Adrenal gland (tissue), 19 donors: ENCODE measurements at places on chromosomes 13 and 19. TPM values are rescaled to one million over a fixed set of nuclear protein-coding genes. Genes with fewer than 3 reads are reported as not detected.

FAM216B gene
- total RNA-seq = not detected

DNA sequence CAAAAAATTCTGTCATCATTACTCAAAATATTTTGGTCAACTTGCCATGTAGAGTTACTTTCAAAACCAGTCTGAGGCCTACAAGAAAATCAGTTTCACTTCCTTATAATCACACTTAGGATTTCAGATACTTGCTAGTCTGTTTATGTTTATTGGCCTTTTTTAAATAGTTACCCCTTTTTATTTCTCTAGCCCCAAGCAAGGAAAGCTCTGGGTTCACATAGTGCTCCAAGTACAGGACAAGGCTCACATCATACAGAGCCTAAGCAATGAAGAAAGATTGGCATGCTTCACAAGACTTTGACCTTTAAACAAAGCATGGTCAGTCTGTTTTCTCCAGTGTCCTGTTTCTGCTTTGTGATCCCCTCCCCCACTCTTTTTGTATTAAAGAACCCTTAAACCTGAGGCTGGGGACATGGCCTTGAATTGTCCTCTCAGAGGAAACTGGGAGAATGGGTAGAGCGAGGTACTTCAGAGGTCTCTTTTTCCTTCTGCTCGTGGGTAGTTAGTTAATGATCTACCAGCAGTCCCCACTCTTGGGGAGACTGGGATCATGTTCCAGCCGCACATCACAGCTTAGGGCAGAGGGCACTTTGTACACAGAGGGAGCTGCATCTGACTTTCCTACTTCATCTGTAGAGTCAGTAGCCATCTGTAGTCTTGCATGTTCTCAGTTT is 30.7 kb downstream of the CEACAM1 start:
- no peaks in the 10 kb centered on the region for H3K27me3 ChIP-seq
- no peak for DNase-seq
- no peaks in the 10 kb centered on the region for H3K36me3 ChIP-seq
- H3K27ac ChIP-seq = peak overlapping the region; percentile 50
- H3K4me1 ChIP-seq = peaks cover 28% of the 10 kb centered on the region

LILRB2 gene
- 14.7 TPM for total RNA-seq

DNA sequence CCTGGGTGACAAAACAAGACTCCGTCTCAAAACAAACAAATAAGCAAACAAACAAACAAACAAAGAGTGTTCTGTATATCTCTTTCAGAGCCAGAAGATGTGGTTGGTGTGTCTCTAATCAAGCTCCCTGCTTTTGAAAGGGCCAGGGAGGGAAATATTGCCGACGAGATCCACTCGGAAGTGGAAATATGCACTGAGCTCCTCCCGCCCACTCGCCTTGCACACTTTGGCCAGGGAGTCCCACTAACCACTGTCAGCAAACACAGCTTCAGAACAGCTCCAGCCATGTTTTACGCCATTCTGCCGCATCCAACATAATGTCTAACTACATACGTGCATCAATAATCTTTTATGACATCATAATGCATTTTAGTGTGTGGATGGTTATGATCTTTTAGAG is 155.5 kb upstream of the VSTM2B start:
- no peak overlapping the region for H3K27ac ChIP-seq
- no peaks in the 10 kb centered on the region for H3K27me3 ChIP-seq
- no peak overlapping the region for H3K4me3 ChIP-seq
- no peaks in the 10 kb centered on the region for H3K4me1 ChIP-seq
- no peaks in the 10 kb centered on the region for H3K36me3 ChIP-seq

SGCG gene
- total RNA-seq = not detected

DNA sequence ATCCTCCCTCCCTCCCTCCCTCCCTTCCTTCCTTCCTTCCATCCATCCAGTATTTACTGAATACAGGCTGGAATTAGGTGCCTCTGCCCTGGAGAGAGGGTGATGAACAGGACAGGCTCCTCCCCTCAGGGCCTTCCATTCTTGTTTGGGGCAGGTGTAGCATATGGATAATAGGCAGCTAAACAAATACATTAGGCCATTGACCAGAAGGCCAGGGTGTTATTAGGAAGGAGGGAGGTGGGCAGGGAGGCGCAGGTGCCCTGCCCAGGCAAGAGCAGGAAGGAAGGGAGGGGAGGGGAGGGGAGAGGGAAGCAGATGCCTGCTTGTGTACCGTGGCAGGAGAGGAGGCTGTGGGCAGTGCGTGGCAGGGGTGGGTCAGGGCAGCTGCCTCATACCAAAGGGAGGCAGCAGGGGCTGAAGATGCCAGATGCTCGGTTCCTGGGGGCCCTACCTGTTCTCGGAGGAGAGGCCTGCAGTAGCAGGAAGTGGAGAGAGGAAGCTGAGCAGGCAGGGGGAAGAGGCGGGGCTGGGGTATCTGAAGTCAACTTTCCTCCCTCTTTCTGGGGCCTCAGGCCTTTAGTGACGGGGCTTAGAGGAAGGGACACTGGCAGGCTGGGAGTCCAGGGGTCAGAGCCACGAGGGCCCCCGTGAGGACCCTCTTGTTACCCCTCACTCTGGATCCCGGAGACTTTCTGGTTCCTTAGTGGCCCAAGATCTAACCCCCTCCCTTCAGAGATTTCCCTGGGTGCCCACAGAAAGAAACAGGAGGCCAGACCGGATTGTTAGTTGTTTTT is at the start of gene RINL:
RINL (minus strand) TSS at position 495 of the 794 bp plus-strand sequence. CDS start 1,533 bp downstream, outside the sequence.
- no peak within 1 kb of the TSS for H3K4me3 ChIP-seq
- H3K4me1 ChIP-seq = no peaks in the 10 kb centered on the region
- no peaks in the 10 kb centered on the region for H3K36me3 ChIP-seq

GRCh38 chr13:26227166-26227971 is 5.3 kb upstream of the RNF6 start:
- no peaks in the 10 kb centered on the region for H3K27me3 ChIP-seq
- no peak overlapping the region for H3K4me3 ChIP-seq
- no peak for DNase-seq
- no peaks in the 10 kb centered on the region for H3K4me1 ChIP-seq

GRCh38 chr13:30718661-30719524 is 16.4 kb upstream of the ALOX5AP start:
- H3K4me1 ChIP-seq = no peaks in the 10 kb centered on the region
- no peaks in the 10 kb centered on the region for H3K27me3 ChIP-seq
- H3K27ac ChIP-seq = no peak overlapping the region
- DNase-seq = no peak
- H3K36me3 ChIP-seq = no peaks in the 10 kb centered on the region
- H3K4me3 ChIP-seq = no peak overlapping the region

GRCh38 chr19:2333807-2334211 is 5.3 kb downstream of the SPPL2B start:
- no peak overlapping the region for H3K4me3 ChIP-seq
- DNase-seq = no peak
- peaks cover 1% of the 10 kb centered on the region for H3K36me3 ChIP-seq
- H3K27me3 ChIP-seq = no peaks in the 10 kb centered on the region

ZNF552 gene
- total RNA-seq = 0.66 TPM

DNA sequence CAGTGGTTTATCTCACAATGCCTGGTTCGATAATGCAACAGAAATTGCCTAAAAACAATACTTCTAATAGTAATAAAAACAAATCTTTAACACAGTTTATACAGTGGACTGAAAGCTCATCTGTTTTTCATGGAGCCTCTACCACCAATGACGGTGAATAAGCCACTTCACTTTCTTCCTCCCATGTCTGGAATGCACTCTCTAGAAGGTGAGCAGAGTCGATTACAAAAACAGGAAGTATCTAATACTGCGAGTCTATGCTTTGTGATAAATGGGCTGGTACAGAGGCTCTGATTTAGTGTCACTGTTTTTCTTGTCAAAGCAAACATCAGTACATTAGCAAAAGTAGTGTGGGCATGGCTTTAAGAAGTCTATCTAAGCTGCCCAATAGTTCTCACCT is 1348.6 kb upstream of the SLC10A2 start:
- H3K27me3 ChIP-seq = no peaks in the 10 kb centered on the region
- no peaks in the 10 kb centered on the region for H3K4me1 ChIP-seq
- no peak for DNase-seq
- no peak overlapping the region for H3K4me3 ChIP-seq

DNA sequence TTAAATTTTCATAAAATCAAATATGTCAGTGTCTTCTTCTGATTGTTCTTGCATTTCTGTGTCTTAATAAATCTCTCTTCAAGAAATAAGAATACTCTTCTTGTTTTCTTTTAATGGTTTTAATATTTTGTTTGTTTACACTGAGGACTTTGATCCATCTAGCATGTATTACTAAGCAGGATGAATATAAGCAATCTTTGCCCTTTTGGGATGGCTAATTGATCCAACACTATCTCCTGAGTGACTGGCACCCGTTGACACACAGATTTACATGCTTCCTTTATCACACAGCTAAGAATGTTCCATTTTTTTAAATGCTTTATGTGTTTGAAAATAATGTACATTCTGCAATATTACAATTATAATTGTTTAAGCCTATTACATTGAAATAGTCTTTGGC is 134.5 kb downstream of the TBC1D4 start:
- no peak overlapping the region for H3K4me3 ChIP-seq
- no peaks in the 10 kb centered on the region for H3K27me3 ChIP-seq
- H3K36me3 ChIP-seq = peaks cover 10% of the 10 kb centered on the region
- peaks cover 35% of the 10 kb centered on the region for H3K4me1 ChIP-seq

DNA sequence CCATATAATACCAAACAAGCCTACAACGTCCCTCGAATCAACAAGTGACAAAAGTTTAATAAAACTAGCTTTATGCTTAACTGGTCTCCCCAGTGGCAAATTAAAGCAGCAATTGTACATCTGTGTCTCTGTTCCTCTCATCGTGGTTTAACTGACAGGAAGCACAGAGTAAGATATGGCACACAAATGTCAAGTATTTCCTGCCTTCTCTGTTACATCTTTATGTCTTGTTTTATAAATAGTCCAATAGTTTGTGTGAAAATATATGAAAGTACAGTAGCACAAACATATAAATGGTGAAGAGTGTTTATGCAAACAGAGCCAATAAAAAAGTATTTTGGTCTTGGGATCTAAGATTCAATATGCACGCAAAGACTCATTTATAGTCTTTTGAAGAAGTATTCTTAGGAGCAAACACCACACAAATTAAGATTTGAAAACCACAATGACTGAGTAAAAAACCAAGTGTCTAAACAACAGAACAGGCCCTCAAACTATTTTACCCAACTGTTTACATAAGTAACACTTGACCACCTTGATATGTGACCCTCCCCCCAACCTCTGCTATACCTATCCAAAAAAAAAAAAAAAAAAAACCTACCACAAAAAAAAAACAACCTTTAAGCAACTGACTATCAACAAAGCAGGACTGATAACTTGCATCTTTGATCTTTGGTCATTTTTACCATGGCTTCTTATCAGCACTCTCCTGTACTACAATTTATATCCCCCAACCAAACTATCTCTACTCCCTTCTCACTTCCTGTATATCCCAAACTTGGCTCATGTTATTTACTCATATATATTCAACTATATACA is 14.0 kb downstream of the ELF1 start:
- H3K36me3 ChIP-seq = no peaks in the 10 kb centered on the region
- H3K4me1 ChIP-seq = no peaks in the 10 kb centered on the region
- no peak overlapping the region for H3K27ac ChIP-seq
- no peak for DNase-seq
- H3K4me3 ChIP-seq = no peak overlapping the region

- no peak overlapping the region for H3K27ac ChIP-seq
- H3K4me1 ChIP-seq = no peaks in the 10 kb centered on the region
- H3K4me3 ChIP-seq = no peak overlapping the region
- H3K36me3 ChIP-seq = no peaks in the 10 kb centered on the region
These were observed 10.0 kb downstream of the FCGBP start for GRCh38 chr19:39924389-39924788.

- H3K4me1 ChIP-seq = peaks cover 26% of the 10 kb centered on the region
- peaks cover 39% of the 10 kb centered on the region for H3K36me3 ChIP-seq
- no peak overlapping the region for H3K4me3 ChIP-seq
- H3K27ac ChIP-seq = no peak overlapping the region
- DNase-seq = no peak
These were observed 3.9 kb downstream of the CIC start for GRCh38 chr19:42272989-42273406.

NLRP7 gene
- total RNA-seq = not detected

DNA sequence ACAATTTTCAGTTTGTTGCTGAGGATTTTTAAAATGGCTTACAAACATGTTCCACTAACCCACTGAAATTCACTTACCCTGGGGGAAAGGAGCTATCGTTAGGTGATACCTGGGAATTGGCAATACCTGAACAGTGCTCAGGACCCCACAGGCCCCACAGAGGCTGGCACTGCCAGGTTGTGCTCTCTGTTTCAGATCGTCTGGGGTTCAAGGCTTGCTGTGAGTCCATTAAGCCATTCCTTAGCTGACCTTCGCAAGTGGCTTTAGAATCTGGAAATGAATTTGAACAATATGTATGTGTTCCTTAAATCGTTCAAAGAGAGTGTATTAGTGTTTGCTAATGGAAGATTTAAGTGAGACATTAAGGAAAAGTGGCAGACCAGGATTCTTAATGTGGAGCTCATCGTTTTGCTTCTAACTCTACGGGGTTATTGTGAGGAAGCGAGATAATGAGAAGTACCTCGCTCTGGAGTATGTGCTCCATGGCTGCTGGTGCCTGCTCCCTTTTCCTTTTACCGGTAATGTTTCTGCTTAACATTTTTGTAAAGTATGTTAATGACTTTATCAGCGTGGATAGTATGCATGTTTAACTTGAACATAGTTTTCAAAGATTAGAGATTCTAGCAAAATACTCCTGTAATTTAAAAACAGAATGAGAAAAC is 13.6 kb downstream of the KLF5 start:
- no peaks in the 10 kb centered on the region for H3K36me3 ChIP-seq
- no peak overlapping the region for H3K27ac ChIP-seq
- no peaks in the 10 kb centered on the region for H3K27me3 ChIP-seq
- no peak for DNase-seq
- no peak overlapping the region for H3K4me3 ChIP-seq
- no peaks in the 10 kb centered on the region for H3K4me1 ChIP-seq
